Epithelial cell of esophagus (primary cell): ENCODE measurements at places on chromosomes 13 and 19.

DNA sequence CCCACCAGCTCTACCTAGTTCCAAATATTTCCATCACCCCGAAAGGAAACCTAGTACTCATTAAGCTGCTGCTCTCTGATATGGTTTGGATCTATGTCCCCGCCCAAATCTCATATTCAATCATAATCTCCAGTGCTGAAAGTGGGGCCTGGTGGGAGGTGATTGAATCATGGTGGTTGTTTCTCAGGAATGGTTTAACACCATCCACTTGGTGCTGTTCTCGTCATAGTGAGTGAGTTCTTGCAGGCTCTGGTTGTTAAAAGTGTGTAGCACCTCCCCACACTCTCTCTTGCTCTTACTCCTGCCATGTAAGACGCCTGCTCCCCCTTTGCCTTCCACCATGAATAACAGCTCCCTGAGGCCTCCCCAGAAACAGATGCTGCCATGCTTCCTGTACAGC lies 43.4 kb upstream of the MED4 start:
- no peak for DNase-seq

GRCh38 chr13:74576420-74576819 lies 442.2 kb upstream of the KLF12 start:
- DNase-seq, result no peak

DNA sequence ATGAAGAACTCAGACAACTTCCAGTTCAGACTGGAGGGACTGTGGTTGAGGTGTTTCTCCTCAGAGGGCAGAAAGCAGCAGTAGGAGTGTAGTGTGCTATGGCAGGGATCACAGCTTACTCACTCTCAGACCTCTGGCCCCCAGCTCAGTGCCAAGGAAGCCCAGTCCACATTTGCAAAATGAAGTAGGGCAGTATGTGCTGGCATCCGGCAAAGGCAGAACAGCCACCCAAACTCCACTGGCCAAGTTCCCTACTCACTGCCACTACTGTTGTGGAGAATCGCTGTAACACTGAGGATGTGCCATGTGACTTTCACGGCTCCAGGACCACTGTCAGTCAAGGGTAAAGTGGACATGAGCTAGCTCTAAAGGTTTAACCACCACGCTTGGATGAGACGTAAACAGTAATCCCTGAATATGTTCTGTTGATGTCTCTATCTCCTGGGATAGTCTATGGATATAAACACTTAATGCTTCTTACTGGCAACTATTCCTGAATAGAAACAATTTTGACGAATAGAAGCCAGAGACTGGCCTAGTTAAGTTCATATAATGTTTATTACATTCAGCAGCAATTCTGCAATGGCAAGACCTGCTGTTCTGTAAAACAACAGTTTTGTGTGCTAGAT lies 67.0 kb upstream of the SLC15A1 start:
- DNase-seq, result no peak

GRCh38 chr13:45195421-45195820 lies 5.4 kb downstream of the KCTD4 start:
- no peak for DNase-seq

DNA sequence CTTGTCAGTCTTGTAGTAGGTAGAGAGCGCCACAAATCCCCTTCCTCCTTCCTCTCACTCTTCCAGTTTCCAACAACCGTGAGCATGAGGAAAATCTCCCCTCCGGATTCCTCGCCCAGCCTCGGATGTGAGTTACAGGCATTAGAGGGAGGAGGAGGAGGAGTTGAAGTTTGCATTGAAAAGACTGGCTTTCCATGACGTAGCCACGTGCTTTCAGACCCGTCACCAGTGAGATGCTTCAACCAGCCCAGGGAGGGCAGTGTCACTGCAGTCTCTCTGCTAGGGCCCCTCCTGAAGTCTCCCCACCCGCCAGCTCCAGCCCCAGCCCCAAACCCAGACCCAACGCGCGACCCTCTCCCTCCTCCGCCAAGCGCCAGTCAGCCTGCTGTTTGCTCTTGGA lies 442 bp upstream of the FGF14 start:
- DNase-seq, result peak; percentile 47

- DNase-seq, result peak; percentile 82
Measured at GRCh38 chr19:55383279-55384130, 587 bp downstream of the TMEM238 start.

GRCh38 chr13:52118595-52118994 lies 10.3 kb downstream of the NEK5 start:
- DNase-seq, result no peak

DNA sequence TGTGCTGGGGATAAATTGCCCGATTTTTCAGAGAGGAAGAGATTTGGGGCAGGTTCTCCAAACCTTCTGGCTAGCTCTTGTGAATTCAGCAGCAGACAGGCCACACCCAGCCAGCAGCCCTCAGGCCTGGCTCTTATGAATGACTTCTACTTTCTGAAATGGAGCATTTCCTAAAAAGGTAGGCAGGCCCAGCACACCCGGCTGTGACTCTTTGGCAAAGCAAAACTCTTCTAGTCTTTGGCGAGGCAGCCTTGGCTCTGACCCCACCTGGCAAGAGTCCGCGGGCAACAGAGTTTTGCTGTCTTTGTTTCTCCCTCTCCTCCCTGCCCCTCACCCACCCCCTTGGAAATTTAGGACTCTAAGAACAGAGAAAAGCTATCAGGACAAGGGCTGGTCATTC lies 221.2 kb downstream of the ZNF536 start:
- no peak for DNase-seq

DNA sequence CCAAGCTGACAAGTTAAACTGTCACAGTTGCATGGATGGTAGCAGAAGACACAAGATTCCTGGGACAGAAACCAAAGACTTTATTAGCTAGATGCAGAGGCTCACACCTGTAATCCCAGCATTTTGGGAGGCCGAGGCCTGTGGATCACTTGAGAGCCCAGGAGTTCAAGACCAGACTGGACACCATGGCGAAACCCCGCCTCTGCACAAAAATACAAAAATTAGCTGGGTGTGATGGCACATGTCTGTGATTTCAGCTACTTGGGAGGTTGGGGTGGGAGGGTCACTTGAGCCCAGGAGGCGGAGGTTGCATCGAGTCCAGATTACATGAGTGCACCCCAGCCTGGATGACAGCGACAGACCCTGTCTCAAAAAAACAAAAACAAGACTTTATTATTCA lies 346.6 kb downstream of the IRS2 start:
- DNase-seq, result no peak

DNA sequence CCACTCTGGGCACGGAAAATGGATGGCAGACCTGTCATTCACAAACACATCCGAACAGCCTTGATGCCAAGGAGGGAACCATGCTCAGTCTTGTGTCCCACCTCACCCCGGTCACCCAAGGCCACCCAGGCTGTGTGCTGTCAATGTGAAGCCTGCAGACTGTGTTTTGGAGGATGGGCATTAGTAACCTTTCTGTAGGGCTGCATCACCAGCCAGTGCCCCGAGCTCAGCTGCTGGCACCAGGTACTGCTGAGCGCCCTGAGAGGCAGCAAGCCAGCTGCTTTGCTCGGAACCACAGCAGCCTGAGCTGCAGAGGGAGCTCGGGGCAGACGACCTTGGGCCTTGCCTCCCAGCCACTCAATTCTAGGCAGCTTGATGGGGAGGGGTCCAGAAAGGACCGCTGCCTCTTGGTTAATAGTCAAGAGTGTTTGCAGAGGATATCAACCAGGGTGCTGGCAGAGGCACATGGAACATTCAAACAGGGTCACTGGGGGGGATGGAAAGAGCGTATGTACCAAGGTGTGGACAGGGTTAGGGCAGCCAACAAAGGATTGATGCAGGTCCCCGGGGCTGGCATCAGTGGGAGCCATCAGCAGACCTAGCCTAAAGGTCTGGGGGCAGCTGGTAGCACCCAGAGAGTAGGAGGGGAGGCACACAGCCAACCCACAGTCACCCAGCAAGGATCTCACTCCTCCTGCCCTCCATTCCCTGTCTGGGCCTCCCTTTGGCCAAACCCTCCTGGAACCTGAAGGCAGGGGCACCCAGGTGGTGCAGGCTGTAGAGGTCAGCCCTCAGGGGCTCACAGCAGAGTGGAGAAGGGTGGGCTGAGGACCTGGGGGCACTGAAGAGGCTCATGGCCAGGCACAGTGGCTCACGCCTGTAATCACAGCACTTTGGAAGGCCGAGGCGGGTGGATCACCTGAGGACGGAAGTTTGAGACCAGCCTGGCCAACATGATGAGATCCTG lies 8.1 kb downstream of the VSTM2B start:
- DNase-seq, result no peak

DNA sequence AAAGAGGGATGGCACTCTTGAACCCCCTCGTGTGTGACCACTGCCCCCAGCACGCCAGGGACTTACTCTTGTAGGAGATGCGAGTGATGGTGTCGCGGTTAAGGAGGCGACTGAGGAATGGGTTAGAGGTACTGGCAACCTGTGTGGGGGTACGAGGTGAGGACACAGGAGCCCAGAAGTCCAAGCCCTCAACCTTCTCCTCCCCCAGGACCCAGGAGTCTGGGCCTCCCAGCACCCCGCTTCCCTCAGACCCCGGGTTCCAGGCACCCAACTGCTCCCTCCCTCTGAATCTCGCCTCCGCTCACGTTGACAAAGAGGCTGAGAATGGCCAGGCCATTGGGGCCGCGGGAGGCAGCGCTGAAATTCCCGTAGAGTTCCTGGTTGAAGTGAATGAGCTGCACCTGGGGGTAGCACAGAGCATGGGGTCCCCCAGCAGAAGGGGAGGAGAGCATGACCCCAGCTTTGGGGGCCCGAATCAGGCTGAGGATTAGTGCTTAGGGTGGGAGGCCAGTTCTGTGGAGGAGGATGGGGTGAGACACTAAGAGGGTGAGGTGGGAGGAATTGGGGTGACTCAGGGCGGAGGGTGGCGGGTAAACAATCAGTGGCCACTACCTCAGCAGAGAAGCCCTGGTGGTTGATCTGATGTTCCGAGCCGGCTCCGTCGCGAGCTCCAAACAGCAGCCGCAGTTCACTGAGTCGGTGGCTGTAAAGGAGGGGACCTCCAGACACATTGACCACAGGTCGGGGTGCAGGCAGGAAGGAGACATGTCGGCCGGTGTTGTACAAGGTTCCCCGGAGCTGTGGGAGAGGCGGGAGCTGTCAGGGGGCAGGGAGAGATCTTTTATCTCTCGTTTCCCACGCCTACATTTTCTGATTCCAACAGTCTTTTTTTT lies 2.5 kb upstream of the DBP start:
- no peak for DNase-seq

GRCh38 chr13:113634279-113635047 lies 23.5 kb downstream of the ATP4B start:
- no peak for DNase-seq

DNA sequence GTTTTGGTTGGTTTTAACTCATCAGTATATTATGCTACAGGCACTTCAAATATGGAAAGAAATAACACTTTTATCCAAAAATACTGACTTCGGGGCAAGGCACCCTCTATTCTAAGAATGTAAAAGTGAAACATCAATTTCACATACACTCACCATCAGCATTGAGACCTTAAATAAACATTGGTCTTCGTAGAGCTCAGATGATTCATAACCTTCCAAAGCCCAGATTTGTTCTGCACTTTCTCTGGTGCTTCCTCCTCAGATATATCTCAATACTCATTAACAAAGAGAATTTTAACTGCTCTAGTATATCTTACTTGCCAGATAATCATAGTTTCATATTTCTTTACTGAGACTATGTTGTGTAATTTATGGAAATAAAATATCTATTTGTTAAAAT lies 794.3 kb downstream of the LIG4 start:
- no peak for DNase-seq

GRCh38 chr13:105878119-105878700 lies 657.3 kb downstream of the EFNB2 start:
- DNase-seq, result no peak

DNA sequence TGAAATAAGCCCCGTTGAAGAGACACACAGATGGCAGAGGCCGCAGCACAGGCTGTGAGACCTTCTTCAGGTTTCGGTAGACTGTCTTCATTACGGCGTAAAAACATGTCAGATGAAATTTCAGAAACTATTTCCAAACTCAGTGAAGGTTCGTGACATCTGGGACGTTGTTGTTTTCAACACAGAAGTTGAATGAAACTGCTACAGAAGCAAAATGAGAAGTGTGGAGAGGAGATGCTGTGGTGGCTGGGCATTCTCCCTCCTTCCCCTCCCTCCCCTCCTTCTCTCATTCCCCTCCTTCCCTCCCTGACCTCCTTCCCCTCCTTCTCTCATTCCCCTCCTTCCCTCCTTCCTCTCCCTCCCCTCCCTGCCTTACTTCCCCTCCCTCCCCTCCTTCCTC lies 113.6 kb downstream of the ATP11A start:
- no peak for DNase-seq

DNA sequence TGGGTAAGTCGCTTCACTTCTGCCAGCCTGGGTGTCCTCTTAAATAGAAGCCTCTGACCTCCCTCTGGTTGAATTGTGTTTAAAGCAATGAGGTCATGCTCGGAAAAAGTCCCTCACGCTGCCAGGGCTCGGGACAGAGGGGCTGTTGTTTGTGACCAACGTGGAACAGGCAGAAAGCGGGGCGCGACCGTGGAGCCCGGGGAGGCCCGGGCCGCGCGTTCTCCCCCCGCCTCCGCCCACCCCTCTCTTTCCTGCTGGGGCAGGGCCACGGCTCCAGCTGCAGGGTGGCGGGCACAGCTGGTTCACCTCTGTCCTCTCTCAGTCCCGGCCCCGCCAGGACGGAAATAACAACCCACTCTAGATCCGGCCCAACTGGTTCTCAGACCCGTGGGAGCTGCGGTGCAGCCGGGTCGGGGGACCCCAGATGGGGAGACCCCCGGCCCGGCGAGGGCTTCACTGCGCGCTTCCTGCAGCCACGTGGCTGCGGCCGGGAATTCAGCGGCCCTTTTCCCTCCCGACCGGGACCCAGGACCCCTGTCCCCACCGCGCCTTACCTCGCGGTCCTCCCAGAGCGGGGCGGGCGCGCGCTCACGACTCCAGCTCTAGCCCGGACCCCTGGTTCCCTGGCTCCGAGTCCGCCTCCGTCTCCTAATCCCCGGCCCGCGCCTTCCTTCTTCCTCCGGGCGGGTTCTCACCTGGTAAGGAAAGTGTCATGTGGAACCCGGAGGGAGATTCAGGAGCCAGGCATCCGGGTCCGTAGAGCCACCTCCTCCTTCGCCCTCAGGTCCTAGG lies 1.9 kb downstream of the CDC42EP5 start:
- DNase-seq, result peak; percentile 47
